Suprapubic skin (tissue), 4 donors: ENCODE measurements at places on chromosomes 4 and X.

DNA sequence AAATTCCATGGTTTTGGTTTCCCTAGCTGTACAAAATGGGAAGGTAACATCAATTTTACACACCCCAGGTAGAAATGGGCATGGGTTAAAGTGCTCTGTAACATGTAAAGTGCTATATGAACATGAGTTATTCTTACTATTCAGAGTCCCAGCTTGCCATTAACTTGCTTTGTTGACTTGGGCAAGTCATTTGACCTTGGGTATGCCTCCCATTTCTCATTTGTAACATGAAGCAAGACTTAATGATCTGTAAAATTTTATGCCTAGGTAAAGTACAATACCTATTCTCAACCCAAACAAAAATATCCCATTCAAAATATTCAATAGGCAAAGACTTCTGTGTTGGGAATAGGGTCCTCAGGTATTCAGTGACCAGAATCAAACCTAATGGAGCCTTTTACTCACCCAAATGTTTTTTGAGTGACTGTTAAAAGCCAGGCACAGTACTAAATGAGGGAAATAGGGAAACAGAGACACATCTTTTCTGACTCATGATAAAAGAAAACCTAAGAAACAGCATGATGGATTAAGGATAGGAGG, 126.6 kb downstream of the SH3RF1 start:
- no peak for DNase-seq

DNA sequence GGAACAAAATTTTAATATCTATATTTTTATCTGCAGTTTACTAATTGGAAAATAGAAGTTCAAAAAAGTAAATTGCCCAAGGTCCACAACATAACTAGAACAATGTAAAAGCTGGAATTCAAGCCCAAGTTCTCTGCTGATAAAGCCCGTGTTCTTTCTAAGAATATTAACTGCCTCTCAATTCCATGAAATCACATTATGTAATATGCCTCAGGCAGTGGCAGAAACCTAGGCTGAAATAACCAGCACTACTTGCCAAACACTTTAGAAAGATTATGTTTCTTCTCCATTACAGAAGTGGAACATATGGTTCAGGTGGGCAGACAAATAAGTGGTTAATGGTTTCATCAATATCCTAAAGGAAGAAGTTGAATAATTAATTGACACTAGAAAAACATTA, 56.7 kb upstream of the ADGRL3 start:
- no peak for DNase-seq

- DNase-seq = no peak
These were observed 1070.2 kb upstream of the TENM3 start for GRCh38 chr4:181173046-181173445.

GRCh38 chr4:62470020-62470419, 1269.9 kb downstream of the ADGRL3 start:
- no peak for DNase-seq

DNA sequence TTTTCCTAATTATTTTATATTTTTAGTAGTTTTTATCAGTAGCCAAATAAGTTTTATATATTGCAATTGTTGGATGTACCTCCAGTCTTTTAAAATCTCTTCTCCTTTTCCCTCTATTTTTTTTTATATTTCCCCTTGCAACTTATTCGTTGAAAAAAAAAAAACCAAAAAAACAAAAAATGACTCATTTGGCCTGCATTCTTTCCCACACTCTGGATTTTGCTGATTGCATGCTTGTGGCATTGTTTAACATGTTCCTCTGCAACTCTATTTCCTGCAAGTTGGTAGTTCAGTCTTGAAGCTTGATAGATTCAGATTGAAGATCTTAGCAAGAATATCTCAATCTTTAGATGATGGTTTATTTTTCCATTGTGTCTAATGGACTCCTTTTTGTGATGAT, 260.6 kb upstream of the BOD1L1 start:
- DNase-seq = no peak

- no peak for DNase-seq
These were observed 15.1 kb upstream of the ABLIM2 start for GRCh38 chr4:8173492-8174242.

DNA sequence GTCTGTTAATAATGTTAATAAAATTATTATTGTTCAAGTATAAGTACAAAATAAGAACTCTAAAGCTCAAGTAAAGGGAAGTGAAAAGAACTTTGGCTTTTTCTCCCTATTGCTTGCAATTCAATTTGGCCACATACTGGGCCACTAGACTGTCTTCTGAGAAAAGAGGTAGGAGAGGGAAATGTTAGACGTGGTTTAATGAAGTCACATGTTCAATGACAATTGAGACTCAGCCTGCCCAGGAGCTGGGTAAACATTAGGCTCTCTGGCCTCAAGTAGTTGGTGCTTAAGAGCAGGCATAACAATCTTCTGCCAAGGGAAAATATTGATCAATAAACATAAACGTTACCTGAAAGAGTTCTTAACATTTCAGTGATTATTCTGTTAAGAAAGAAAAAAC, 15.1 kb upstream of the PRSS12 start:
- no peak for DNase-seq

DNA sequence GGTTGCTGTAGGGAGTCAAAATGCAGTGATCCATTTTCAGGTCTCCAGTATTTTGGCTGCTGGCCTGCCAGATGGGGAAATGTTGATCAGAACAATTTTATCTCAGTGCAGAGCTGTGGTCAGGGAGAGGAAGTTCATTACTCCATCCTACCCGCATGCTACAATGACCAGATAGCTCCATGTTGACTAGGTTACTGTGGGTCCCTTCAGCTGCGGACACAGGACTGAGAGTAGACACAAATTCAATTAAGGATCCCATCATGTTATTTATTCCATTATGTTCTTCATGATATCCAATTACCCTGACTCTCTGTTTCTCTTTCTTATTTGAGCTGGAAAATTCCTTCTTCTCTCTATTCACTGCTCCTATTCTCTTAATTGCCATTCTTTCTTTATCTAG, 16.3 kb downstream of the SYNPO2 start:
- DNase-seq = no peak

GRCh38 chr4:70908993-70909556, 6.9 kb downstream of the MOB1B start:
- no peak for DNase-seq

GRCh38 chr4:80139671-80140070, 57.6 kb upstream of the PRDM8 start:
- no peak for DNase-seq

GRCh38 chr4:24856586-24856985, 56.3 kb downstream of the CCDC149 start:
- DNase-seq = no peak

- DNase-seq = no peak
These were observed 644 bp upstream of the EBP start for GRCh38 chrX:48520976-48521352.

DNA sequence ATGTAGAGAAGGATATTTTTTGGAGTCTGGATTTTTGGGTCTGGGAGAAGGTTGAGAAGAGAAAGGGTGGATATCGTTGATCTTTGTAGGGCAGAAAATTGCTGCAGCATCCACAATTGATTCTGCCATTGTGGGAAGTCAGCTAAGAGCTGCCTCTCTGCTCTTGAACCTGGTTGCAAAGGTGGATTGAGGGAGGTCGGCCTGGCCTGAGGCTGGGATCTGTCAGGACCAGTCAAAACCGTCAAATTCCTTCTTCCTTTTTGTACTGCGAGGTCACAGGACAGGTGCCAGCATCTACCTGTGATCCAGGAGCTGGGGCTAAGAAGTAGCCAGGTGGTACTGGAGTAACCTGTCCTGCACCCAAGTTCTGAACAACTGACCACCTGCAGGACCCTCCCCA, 93.7 kb downstream of the SHOX start:
- no peak for DNase-seq
